Astrocyte of the spinal cord (primary cell): ENCODE measurements at places on chromosomes 5 and 9.

GRCh38 chr9:69036309-69036708 is 757 bp downstream of the FXN start:
- DNase-seq: no peak

- no peak for DNase-seq
Measured at GRCh38 chr9:96056226-96056625, 180.7 kb downstream of the ERCC6L2 start.

DNA sequence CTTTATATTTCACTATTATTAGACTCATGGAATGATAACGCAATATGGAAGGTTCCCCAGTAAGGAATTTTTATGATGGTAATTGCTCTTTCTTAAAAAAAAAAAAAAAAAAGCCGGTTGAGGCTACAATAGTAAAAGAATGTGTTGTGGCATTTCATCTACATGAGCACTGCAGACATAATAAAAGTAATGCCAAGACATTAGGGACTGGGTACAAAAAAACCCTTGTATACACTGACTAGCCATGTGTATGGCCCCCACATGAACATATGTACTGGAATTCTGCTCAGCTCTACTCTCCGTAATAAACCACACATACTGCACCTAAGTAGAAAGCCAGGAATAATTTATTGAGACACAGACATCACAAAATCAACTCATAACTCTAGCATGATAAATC is 218.4 kb downstream of the ADAMTS6 start:
- peak; percentile 43 for DNase-seq

DNA sequence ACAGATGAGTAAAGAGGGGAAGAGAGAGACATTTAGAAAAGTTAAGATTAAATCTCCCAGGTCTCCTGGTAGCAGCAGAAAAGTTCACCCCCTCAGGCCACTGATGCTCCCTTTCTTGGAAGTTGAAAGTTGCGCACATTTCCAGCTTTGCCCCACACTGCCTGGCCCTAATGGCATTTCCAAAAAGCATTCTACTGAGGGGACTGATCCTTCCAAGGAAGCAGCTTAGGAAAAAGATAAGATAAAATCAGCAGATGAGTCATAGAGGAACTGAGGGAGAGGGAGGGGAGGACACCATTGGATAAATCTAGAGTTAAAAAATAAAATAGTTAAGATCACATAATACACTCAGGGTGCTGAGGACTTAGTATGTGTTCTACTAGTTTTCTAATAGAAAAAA is 67.6 kb upstream of the SLC12A2 start:
- no peak for DNase-seq

DNA sequence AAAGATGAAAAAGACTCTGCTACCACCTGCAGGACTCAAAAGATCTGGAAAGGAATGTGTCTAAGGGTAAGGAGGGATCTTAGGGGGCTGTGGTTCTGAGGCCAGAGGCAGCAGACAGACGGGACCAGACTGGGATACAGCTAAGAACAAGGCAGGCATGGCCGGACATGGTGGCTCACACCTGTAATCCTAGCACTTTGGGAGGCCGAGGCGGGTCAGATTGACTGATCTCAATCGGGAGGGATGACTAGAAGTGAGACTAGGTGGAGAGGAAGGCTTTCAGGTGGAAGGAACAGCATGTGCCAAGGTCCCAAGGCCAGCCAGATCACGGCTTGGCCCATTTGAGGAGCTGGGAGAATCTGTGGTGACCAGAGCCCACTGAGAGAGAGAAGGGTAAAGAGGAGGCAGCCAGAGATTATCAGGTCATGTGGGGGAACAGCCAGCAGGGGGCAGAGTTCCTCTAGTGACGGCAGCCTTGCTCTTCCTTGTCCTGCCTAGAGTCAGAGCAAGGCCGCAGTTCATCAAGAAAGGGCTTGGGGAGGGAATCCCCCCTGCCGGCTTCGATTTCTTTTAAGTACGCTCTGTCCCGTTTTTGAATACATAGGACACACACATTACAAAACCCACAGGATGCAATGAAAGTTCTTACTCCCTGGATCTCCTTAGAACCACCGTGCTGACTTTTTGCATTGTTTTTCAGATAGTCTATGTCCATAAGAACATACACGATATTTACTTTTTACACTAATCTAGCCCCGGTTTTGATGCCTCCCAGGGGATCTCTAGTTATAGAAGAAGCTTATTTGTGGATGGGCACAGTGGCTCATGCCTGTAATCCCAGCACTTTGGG is 2.6 kb upstream of the OLFML2A start:
- DNase-seq: peak; percentile 82

DNA sequence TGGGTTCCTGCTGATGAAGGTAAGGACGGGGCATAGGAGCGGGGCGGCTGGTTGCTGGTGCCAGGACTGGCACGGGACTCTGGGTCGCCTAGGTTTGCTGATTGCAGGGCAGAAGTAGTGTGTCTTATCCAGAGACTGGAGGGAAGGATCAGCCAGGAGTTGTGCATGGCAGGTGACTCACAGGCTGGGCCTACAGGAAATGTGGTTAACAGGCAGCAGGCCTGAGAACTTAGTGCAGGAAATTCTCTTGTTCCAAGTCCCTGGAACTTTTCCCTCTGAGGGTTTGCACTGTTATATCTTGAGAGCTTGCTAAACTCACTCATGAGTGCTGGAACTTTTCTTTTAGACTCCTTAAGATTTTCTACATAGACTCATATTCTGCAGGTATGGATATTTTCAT is 95.1 kb downstream of the ANXA2R start:
- DNase-seq: peak; percentile 94

- DNase-seq: no peak
Measured at GRCh38 chr5:54610197-54610944, 92.8 kb downstream of the SNX18 start.

DNA sequence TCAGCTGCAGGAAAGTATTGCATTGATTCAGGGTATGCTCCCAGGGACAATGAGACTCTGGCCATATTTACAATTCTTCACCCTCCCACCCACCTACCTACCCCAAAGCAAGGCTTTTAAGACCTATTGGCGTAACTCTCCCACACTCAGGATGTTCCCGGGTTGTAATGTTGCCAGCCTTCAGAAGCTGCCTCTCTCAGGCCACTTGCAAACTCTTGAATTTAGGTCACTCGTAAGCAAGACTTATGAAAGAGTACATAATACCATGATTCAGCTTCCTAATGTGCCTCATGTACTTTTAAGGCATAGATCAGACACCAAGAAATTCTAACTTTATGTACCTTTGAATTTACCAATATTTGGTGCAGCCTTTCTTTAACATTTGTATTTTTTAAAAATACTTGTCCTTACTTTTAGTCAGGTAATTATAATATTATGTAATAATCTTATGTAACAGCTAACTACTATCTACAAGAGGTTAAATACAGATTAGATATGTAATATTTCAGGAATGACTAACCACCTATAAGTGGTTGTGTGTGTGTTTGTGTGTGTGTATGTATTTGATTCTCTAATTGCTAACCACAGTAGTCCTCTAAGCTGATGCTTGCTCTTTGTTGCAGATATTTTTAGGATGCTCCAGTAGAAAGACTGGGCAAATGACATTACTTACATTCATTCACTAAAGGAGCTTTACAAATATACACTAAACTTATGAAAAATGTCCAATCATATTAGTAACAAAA is 630.5 kb upstream of the MEF2C start:
- DNase-seq: no peak

DNA sequence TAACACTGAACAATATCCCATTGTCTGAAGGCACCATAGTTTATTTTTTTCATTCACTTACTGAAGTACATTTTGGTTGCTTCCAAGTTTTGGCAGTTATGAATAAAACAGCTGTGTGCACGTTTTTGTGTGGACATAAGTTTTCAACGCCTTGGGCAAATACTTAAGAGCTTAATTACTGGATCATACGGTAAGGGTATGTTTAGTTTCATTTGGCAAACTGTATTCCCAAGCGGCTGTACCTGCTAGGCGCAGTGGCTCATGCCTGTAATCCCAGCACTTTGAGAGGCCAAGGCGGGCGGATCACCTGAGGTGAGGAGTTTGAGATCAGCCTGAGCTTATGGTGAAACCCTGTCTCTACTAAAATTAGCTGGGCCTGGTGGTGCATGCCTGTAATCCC is 63.7 kb upstream of the FAM120A start:
- no peak for DNase-seq

DNA sequence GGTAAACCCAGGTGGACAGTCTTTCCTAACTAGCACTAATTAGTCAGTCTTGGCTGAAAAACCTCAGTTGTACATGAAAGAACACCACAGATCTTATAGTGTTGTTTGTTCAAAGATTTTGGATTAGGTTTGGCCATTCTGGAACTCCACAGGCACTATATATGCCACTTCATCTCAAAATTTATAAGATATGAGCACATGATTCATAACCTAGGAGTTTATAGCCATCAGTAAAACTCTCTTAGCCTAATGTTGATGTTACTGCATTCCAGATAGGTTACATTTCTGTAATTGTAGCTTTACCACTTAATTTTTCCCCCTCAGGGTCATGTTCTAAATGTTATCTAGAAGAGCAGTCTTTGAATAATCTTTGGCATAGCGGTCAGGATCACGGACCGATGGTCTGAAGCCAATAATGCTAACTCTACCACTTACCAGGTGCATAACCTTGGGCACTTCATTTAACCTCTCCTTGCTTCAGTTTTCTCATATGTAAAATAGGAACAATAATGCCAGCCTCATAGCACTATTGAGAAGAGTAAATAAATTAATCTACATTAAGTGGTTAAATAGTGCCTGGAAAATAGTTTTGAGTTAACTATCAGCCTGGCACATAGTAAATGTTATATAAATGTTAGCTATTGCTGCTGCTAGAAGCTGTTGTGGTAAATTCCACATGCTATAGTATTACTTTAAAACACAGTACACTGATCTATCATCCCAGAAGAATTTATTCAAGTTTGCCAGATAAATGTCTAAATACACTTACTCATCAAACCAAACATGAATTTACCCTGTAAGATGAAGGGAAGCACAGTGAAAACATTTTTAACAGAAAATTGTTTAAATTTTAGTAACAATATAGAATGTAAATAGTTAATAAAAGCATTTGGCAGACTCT is 743.9 kb downstream of the NR2F1-AS1 start:
- DNase-seq: peak; percentile 63

GRCh38 chr5:168646335-168646734 is 67.2 kb upstream of the PANK3 start:
- DNase-seq: no peak

GRCh38 chr5:78602400-78602799 is 46.2 kb downstream of the LHFPL2 start:
- peak; percentile 41 for DNase-seq

- peak; percentile 73 for DNase-seq
Measured at GRCh38 chr9:87714819-87715218, 11.1 kb upstream of the CTSL start.

- DNase-seq: peak; percentile 67
Measured at GRCh38 chr5:154179846-154180710, 10.5 kb upstream of the GALNT10 start.

DNA sequence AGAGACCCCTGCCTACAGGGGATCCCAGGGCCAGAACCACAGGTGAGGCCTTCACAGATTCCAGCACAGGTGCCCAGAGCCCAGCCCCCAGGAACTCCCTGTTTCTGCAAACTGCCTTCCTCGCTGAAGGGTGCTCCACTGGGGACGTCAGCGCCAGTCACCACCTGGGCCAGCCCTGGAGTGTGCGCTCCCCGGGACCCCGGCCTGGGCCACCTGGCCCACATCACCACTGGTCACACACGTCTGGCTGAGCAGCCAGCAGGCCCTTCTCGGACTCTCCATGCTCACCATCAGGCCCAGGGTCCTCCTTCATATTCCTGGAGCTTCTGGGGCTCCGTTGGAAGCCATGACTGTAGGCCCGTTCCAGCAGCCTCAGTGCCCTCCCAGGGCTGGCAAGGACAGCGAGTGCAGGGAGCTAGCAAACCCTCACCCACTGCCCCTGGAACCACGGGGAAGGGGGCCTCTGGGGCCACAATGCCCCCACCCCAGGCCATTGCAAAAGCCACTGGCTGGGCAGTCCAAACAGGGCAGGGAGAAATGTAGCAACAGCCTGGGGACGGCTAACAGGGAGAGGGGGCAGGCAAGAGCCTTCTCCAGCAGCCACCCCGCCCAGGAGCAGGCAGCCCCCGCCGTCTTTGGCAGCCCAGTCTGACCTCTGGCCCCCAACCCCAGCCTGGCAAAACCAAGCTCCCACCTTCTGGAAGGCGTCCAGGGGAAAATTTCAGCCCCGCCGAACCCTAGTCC is 1.3 kb downstream of the AGPAT2 start:
- DNase-seq: no peak

- DNase-seq: peak; percentile 60
Measured at GRCh38 chr5:101580591-101580990, 677.5 kb upstream of the ST8SIA4 start.

DNA sequence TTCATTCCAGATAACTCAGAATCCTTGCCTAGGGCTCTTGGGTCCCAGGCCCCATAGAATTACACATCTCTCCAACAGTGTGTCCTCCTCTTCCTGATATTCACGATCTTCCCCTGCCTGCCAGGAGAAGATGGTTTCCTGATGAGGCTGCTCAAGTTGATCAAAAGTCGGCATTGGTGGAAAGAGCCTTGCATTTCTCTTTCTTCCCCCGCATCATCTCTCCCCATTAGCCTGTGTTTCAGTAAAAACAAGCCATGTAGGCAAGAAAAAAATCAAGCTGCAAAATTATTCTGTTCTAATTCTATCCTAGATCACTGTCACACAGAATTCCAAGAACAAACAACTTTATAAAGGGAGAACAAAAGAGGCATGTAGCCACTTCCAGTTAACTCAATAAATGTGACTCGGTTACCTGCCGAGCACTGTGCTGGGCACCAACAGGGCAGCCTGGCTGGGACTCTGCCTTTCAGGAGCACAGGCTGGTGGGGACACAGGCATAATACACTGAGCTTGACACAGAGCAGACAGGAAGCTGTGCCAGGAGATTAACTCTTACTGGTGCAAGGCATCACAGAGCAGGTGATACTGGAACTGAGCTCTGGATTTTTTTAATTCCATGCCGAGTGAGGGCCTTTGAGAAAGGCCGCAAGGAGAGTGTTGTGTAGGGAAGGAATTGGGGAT is 25.6 kb downstream of the TMOD1 start:
- DNase-seq: no peak

GRCh38 chr5:138455232-138455930 is 9.9 kb upstream of the EGR1 start:
- no peak for DNase-seq

DNA sequence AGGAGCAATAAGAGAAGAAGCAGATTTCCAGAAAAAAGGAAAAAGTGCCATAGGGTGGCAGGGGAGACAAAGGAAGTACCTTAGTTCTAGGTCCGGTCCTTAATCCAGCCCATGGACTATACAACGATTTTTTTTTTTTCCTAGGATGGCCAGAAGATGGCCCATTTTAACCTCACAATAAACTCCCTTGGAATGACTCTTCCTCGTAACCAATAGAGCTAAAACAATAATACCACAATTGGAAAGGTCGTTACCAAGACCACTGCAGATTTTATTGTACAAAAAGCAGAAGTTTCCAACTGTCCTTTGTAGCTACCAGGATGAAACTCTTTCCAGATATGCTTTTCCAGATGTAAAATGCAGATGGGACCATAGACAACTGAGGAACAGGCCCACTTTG is 34.4 kb upstream of the SSBP2 start:
- no peak for DNase-seq

- DNase-seq: no peak
Measured at GRCh38 chr5:81630684-81631083, 120.2 kb downstream of the SSBP2 start.
